Stimulated activated naive CD8-positive, alpha-beta T cell treated with anti-CD3 and anti-CD28 coated beads, Interleukin-15, Interleukin-2, amounts not matched to agents 100 U/mL and 50 U/mL, for 24 hours (primary cell): ENCODE measurements at places on chromosomes 7 and 10.

- DNase-seq, result peak; percentile 46
These were observed 132.4 kb downstream of the FAM53B start for GRCh38 chr10:124611738-124612137.

DNA sequence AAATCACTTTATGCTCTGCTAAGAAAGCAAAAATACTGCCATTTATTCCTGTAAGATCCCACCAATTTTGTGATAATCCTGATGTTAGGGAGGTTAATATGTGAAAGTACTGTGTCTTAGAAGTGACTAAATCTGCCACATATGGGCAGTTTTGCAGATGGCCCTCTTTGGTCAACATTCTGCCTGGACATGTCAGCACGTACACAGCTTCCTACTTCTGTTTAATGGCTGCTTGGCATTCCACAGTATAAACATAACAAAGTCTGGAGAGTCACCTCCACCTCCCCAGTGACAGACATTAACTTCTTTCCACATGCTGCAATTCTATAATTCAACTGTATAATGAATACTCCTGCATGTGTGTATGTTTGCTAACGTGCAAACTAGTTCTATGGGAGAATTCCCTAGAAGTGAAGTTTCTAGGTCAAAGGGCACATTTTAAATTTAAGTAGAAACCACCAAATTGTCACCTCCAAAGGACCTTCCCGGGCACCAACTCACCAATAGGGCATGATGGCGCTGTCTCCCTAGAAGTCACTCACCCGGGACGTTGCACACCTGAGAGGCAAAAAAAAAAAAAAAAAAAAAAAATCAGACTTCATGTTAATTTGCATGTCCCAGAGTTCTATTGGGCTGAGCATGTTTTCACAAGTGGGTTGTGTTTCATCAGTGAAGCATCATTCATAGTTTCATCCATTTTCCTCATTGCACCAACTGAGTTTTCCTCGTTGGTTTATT lies 38.9 kb downstream of the MKI67 start:
- DNase-seq, result no peak

GRCh38 chr7:76318488-76319353 lies 16.2 kb downstream of the HSPB1 start:
- DNase-seq, result peak; percentile 76

DNA sequence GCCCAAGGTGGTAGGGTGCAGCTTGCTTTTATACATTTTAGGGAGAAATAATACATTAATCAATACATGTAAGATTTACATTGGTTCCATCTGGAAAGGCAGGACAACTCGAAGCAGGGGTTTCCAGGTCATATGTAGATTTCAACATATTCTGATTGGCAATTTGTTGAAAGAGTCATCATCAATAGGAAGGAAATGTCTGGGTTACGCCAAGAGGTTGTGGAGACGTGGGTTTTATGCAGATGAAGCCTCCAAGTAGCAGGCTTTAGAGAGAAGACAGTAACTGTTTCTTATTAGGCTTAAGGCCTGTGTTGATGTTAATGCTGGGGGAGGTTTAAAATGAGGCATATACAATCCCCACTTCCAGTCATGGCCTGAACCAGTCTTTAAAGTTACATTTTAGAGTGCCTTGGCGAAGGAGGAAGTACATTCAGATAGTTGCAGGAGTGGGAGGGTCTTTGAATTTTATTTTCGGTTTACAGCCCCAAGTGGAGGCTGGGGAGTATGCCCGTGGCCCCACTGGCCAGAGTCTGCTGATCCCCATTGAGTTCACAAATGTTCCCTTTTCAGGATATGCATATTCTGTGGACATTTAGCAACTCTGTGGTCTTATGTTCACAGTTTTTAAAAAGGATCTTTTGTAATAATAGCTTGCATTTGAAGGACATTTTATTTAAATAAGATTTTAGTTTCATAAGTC lies 166.0 kb upstream of the GDF10 start:
- DNase-seq, result no peak
